Caco-2 (cell line): ENCODE measurements at places on chromosomes 4 and X. TPM values are rescaled to one million over a fixed set of nuclear protein-coding genes. Genes with fewer than 3 reads are reported as not detected.

Gene SH3BGRL
- total RNA-seq: 24.6 and 32.1 TPM in 2 replicates

Gene LETM1
- total RNA-seq: 63.9 and 68.9 TPM in 2 replicates

Gene CDX4
- not detected in 2 replicates for total RNA-seq

Gene LSM6
- total RNA-seq: 44.7 and 46.8 TPM in 2 replicates

Gene PPEF2
- total RNA-seq: not detected in 2 replicates

Gene METTL14
- total RNA-seq: 46.7 and 51.8 TPM in 2 replicates
